ENCODE measurements at places on chromosomes 7 and 10.

- no peak for DNase-seq
These were observed 27.1 kb downstream of the LRRC20 start for GRCh38 chr10:70355051-70356021.

DNA sequence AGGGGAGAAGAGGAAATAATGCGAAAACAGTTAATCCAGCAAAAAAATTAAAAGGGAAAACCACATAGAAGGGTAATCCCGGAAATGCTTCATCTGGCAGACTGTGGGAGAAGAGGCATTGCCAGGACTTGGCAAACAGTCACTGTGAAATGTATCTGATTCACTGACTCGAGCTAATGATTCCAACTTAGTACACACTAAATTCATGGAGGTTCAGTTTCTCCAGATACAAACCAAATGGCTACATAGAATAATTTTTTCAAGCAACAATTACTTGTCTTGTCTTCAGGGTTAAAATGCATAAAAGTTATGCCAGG lies 36.4 kb downstream of the GDI2 start:
- peak; percentile 50 for DNase-seq

DNA sequence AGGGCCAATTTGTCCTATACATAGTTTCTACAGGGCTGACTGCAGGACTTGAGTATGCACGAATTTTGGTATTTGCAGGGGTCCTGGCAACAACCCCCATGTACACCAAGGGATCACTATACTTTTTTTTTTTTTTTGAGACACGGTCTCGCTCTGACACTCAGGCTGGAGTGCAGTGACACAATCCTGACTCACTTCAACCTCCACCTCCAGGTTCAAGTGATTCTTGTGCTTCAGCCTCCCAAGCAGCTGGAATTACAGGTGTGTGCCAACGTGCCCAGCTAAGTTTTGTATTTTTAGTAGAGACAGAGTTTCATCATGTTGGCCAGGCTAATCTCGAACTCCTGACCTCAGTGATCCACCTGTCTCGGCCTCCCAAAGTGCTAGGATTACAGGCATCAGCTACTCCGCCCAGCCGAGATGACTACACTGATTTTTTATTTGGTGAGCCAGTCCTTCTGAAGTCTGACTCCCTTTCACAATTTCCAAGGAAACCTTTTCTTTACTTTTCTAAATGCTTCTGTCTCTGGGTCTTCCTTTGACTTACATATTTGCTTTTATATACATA lies 19.8 kb downstream of the CFAP70 start:
- no peak for DNase-seq

DNA sequence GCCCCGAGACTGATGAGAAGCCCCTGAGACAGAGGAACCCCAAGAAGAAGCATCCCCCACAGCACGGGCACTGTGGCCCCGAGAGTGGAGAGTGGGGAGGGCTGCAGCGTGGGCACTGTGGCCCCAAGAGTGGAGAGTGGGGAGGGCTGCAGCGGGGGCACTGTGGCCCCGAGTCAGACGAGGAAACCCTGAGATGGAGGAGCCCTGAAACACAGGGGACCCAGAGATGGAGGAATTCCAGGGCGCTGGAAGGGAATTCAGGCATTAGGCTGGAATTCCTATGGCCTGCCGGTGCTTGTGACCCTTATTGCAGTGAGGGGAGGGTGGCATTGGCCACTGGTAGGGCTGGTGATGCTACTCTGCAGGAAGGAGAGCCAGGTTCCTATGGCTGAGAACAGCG lies 168.6 kb upstream of the SHH start:
- no peak for DNase-seq

GRCh38 chr10:21518641-21519396 lies 6.7 kb downstream of the SKIDA1 start:
- DNase-seq = no peak

DNA sequence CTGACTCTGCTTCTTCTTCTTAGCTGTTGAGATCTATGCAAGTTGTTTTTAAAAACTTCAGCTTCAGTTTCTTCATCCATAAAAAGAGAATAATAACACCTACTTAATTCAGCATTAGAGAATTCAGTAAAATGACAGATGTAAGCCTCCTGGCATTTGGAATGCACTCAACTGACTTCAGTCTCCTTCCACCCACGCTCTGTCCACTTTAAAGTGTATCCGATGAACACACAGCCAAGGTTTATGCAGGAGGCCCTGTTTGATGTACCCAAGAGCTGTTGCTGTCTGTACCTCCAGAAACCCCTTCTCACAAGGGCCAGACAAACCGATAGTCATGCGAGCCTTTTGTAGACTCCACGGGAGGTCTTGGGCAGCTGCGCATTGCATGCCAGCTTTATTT lies 27.1 kb upstream of the SLC35B4 start:
- DNase-seq = no peak
